ENCODE measurements at places on chromosomes 1 and 21. TPM values are rescaled to one million over a fixed set of nuclear protein-coding genes. Genes with fewer than 3 reads are reported as not detected.

The KIAA0040 gene
- total RNA-seq = 0.99 TPM

DNA sequence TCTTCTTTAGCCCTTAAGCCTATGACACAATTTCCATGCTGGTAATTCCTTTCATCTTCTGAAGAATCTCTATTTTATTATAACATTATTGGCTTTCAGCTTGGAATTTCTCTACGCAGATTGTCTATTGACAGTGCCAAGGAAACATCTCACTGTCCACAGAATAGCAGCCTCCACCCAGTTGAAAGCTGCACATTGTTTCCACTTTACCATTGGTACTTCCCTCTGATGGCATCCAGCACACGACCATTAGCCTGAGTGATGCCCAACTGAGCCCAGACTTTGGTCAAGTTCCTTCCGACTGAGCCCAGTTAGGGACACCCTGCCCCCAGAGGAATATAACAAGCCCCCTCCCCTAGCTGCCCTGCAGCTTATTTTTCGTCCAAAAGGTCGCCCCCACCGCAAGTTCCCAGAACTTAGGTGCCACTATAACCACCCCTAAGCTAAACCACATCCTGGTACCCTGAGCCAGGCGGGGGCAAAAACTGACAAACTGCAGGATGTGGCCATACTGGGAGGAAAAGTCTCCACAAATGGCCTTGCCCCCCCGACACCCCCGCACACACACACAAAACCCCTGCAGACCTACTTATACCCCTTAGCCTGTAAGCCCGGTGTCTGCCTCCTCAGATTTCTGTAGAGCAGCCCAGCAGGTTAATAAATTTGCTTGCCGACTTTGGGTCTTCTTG, 13.2 kb downstream of the GBP5 start:
- DNase-seq = no peak

The TSACC gene
- total RNA-seq = not detected

- DNase-seq = no peak
Observed at GRCh38 chr1:111643097-111643496, 23.5 kb downstream of the RAP1A start.

DNA sequence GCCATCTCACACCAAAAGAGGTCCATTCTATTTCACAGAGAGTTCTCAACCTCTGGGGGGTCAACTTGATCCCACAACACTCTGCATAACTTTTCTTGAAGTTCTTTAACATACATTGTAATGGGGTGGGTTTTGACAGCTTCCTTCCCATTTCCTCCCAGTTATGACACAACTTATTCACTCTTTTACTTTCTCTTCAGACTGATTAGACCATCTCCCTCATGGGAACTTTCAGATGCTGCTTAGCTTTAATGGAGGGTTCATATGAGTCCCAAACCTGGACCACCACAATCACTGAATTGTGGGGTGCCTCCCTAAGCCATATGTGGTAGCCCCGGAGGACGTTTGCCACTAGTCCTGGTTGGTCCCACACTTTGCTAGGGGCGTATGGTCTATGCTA, 28.3 kb upstream of the KCNJ15 start:
- no peak for DNase-seq

DNA sequence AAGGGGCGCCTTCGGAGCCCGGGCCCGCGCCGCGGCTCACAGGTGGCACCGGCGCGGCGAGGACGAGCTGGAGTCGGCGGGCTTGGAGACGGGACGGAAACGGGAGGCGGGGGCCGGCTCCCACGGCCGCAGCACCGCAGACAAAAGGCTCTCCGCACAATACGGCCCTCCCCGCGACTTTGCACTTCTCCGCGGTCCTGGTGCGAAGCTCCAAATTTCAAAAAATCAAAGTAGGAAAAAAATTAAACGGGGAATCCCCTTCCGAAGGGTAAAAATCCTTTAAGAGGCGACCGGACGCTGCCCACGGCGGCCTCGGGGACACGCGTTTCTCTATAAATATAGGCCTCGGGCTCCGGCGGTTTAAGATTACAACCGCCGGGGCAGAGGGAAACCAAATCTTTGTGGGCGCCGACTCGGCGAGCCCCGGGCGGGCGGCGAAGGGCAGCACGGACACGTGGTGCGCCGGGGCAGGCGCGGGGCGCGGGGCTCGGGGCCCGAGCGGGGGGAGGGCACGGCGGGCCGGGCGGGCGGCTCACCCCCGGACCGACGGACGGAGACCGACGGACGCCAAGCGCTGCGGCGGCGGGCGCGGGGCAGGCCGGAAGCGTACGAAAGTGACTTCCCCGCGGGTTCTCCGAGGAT, 453 bp downstream of the PABPC4 start:
- DNase-seq = no peak

- no peak for DNase-seq
Observed at GRCh38 chr1:100350787-100351094, 1.6 kb upstream of the CDC14A start.

The ZFYVE9 gene
- 38.8 TPM for total RNA-seq

The NEGR1 gene
- total RNA-seq = 20.7 TPM

The NOS1AP gene
- total RNA-seq = not detected

GRCh38 chr1:231628207-231628876, 1.8 kb downstream of the DISC1 start:
- DNase-seq = peak; percentile 10

The AIM2 gene
- not detected for total RNA-seq

The ALG14 gene
- total RNA-seq = 2.4 TPM

GRCh38 chr1:177368255-177368654, 197.5 kb downstream of the BRINP2 start:
- DNase-seq = peak; percentile 8

DNA sequence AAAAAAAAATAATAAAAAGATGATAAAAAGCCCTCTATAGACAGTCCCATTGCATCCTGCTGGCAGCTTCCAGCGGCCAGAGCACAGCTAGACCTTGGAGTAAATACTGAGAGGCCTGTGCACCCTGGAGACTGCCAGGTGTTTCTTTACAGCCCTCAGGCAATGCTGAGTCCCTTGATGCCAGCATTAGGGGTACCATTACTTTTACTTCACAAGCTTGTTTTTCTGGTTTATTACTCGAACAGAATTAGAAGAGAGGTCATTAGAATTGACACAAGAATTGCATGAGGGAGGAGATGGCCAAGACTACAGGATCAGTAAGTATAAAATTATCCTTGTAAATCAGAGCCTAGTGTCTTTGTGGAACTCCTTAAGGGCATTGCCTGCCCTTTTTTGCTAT, 43.6 kb downstream of the AKNAD1 start:
- DNase-seq = no peak

DNA sequence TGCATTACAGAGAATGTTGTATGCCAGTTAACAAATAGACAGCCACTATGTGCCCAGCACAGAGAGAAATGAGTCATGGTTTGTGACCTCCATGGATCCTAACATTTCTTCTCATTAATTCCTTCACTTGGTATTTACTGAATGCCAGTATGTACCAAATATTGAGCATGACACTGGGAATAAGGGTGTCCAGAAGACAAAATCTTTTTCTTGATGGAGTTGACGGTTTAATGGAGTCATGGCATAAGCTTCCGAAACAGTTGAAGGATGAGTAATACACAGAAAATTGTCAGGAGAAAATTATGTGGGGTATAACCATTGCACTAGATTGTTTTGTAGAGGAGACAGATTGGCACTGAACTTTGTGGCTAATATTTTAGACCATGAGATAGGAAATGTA, 36.9 kb downstream of the PTGFR start:
- DNase-seq = no peak

The OR2T1 gene
- not detected for total RNA-seq

- DNase-seq = no peak
Observed at GRCh38 chr1:183933528-183934179, 103.9 kb downstream of the COLGALT2 start.

The SLC6A17 gene
- 0.16 TPM for total RNA-seq

The CDC7 gene
- 15.5 TPM for total RNA-seq

- peak; percentile 48 for DNase-seq
Observed at GRCh38 chr1:8816264-8816663, 1.2 kb downstream of the RERE start.

- no peak for DNase-seq
Observed at GRCh38 chr1:9314111-9314510, 21.4 kb downstream of the SPSB1 start.

The ELK4 gene
- total RNA-seq = 18.4 TPM

The ETV3L gene
- not detected for total RNA-seq

- peak; percentile 83 for DNase-seq
Observed at GRCh38 chr1:158998781-158999161, 10.9 kb upstream of the IFI16 start.

The TDRD5 gene
- total RNA-seq = not detected

- no peak for DNase-seq
Observed at GRCh38 chr1:168316142-168316541, 35.5 kb downstream of the TBX19 start.

The SLC44A5 gene
- not detected for total RNA-seq

- DNase-seq = no peak
Observed at GRCh38 chr1:161171191-161171590, 5.0 kb downstream of the PPOX start.

The NHLH1 gene
- total RNA-seq = not detected

- no peak for DNase-seq
Observed at GRCh38 chr21:17964716-17965115, 145.6 kb upstream of the C21orf91 start.

DNA sequence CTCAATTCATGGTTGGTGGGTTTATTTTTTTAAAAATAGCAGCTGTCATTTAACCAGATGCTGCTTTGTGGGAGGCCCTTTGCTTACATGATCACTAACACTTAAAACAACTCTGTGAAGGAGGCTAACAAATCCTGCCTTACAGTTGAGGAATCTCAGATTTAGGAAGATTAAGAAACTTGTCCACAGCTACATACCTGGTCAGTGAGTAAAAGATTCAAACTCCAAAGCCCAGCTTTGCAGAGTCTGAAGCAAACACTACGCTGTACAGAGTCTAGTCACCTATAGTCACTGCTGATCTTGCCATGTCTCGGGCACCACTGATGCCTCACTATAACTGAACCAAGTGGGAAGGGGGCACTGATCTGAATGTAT, 535.4 kb downstream of the SMYD3 start:
- DNase-seq = no peak

GRCh38 chr1:234835239-234835638, 225.3 kb upstream of the IRF2BP2 start:
- no peak for DNase-seq

The CCT8 gene
- total RNA-seq = 232 TPM

- no peak for DNase-seq
Observed at GRCh38 chr1:147091801-147092200, 80.5 kb downstream of the PRKAB2 start.

DNA sequence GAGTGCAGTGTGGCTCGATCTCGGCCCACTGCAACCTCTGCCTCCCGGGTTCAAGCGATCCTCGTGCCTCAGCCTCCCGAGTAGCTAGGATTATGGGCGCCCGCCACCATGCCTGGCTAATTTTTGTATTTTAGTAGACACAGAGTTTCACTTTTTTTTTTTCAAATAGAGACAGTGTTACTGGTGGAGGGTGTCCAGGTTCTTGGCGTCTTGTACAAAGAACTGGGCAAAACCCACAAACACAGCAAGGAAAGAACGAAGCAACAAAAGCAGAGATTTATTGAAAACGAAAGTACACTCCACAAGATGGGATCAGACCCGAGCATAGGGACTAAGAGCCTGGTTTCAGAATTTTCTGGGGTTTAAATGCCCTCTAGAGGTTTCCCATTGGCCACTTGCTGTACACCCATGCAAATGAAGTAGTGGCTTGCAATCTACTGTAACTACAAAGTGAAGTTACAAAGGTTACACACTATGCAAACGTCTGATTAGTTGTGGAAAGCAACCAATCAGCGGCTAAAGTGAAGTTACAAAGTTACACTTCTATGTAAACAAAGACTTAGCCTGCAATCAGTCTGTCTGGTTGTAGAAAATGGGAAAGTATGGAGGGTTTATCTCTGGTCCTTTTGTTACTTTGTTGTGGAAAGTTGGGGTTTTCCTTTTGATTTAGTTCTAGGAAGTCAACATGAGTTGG, 199.1 kb downstream of the DYRK1A start:
- DNase-seq = peak; percentile 56

GRCh38 chr1:160781186-160781766, 14.7 kb upstream of the LY9 start:
- DNase-seq = no peak
